ENCODE measurements at places on chromosomes 2 and 18. TPM values are rescaled to one million over a fixed set of nuclear protein-coding genes. Genes with fewer than 3 reads are reported as not detected.

Gene ACAA2
- total RNA-seq: 82.9 TPM

Gene ICOS
- not detected for total RNA-seq

- H3K27ac ChIP-seq: peak overlapping the region; percentile 89
- peaks cover 13% of the 10 kb centered on the region for H3K4me1 ChIP-seq
Measured at GRCh38 chr2:73386342-73386868, 769 bp downstream of the ALMS1 start.

Gene FSHR
- total RNA-seq: not detected

Measured in MCF 10A (cell line).